ENCODE measurements at places on chromosomes 6 and 20. TPM values are rescaled to one million over a fixed set of nuclear protein-coding genes. Genes with fewer than 3 reads are reported as not detected.

- DNase-seq, result peak; percentile 20
These were observed 15.6 kb downstream of the COMMD7 start for GRCh38 chr20:32727683-32728082.

UBE3D gene
- total RNA-seq, result 7.4 TPM

PIM1 gene
- total RNA-seq, result 10.9 TPM

- peak; percentile 44 for DNase-seq
These were observed 155.1 kb upstream of the ENPP5 start for GRCh38 chr6:46325561-46326530.

SASH1 gene
- total RNA-seq, result 11.6 TPM

CASS4 gene
- not detected for total RNA-seq

GRCh38 chr6:117494283-117494682, 11.8 kb downstream of the DCBLD1 start:
- DNase-seq, result no peak

COL11A2 gene
- total RNA-seq, result 0.77 TPM

DNA sequence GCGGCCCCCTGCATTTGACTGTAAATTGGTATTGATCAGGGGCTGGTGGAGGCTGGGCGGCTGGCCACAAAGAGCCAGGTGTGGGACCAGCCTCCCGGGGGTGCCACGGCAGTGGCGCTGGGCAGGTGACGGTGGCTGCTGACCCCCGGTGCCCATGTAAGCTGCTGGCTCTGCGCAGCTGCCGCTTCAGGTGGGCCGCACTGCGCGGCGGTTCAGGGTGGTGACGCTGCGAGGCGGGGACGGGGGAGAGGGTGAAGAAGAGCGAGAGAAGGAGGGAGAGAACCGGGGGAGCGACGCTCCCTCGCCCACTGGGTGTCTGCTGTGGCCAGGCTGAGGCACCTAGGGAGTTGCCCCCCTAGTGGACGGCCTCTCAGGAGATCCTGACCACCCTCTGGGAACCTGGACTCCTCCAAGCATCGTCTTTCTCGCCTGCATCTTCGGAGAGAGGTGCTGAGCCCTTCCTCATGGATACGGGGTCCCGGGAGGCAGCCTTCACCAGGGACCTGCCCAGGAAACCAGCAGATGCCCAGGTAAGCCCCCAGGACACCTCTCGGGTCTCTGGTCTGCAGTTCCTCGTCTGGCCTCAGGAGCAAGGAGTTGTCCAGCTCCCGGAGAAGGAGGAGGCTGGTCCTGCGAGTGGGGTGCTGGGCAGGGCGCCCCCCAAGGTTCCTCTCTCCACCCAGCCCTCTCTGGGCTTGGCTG, 77.5 kb upstream of the GATA5 start:
- DNase-seq, result no peak

SSR1 gene
- total RNA-seq, result 85.1 TPM

PRSS16 gene
- not detected for total RNA-seq

SH3BGRL2 gene
- 4.8 TPM for total RNA-seq

DNA sequence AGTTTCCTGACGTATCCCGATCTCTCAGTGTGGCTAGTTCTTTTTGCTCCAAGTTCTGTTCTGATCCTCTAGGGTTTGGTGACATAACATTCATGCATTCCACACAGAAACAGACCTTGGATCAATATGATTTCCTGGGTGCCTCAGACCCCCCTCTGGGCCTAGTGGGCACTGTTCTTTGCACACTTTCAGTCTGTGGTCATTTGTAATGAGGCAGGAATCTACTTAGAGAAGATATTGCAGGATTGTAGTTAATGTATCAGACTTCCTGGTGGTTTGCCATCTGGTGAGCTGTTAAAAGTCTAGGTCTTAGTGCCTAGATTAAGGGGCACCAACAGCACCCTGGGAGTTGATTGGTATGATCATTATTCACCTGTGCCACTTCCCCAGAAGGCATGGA, 7.5 kb downstream of the BEND6 start:
- no peak for DNase-seq

DNA sequence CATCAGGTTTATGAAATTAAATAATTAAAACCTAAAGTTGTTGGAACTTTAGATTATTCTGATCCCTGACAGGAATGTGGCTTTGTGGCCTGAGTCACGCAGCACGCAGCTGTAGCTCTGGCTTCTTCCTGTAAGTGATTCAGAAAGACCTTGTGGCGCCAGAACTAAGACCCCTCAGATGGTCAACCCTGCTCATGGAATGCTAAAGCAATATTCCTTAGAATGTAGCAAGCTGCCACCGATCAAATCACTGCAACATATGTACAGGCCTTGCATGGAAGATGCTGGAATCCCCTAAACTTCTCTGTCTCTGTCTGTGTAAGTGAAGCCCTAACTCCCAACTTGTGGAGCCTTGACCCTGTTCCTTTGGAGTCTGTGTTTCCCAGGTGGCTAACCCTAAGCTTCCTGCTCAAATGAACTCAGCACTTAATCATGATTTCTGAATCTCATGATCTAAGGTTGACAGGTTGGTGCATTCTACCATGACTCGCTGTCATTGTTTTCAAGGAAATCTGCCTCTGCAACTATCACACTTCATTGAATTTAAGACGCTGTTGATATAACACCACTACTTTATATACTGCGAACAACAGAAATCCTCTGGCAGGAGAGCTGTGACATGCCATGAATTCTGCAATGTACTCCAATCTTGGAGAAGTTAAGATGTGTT, 111.2 kb upstream of the CST7 start:
- peak; percentile 73 for DNase-seq

DNA sequence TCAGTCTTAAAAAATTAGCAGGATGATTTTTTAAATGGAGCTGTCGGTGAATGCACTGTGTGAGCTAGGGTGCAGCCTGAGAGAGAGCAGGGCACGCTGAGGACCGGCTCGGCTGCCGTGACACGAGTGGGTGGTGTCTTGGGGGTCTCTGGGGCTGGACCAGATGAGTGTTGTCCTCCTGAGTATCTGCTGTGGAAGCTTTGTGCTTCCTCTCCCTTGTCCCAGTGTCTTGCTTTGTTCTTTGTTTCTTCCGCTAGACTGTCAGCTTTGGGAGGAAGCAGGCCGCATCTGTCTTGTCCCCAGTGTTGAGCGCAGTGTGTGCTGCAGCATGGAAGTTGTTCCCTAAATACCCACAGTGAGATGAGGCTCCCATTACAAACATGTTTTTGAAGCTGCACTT, 89.4 kb downstream of the RTN4IP1 start:
- no peak for DNase-seq

DNA sequence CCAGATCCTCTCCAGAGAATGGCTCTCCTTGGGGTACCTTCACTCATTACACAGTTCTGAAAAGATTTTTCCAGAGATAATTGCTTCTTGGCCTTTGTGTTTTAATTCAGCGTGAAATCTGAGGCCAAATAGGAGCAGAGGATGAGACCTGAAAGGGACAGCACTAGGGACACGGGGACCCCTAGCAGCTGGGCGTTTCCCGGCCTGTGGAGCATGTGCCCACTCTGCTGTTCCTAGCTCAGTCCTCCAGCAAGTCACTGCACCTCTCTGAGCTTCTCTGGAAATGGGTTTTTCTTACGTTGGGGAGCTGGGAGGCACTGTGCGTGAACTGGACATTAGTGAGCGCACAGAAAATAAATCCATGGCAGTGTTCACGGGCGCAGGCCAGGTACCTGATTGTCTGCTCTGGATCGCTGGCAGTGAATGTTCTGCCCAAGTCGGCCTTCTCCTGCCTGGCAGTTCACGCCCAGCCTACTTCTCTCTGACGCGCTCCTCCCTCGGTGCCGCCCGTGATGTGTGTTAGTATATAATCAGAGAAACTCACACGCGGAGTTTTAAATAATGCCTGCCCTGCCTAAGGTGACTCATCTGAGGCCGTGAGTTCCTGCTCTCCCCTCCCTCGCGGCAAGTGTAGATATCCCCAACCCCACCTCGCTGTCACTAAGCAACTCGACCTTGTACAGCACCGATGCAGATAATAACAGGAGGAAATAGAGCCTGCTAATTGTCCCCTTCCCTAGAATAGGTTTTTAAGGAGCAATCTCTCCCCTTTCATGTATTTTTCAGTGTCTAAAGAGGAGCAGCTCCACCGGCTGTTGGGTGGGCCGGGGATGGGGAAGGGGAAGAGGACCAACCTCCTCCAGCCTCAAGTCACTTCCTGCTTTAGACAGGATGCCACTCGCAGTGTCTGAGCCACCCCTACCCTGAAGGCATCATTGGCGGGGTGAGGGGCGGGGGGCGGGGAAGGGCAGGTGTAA, 2.7 kb upstream of the TUBB2A start:
- peak; percentile 34 for DNase-seq

ETV7 gene
- total RNA-seq, result not detected

RHAG gene
- 0.05 TPM for total RNA-seq

DSP gene
- total RNA-seq, result 3.4 TPM

GPX5 gene
- not detected for total RNA-seq

CLVS2 gene
- not detected for total RNA-seq

Data from HT1080 (cell line).